ENCODE measurements at places on chromosomes 5 and 9.

GRCh38 chr9:130446101-130446861, 1.5 kb downstream of the ASS1 start:
- DNase-seq: peak; percentile 51

DNA sequence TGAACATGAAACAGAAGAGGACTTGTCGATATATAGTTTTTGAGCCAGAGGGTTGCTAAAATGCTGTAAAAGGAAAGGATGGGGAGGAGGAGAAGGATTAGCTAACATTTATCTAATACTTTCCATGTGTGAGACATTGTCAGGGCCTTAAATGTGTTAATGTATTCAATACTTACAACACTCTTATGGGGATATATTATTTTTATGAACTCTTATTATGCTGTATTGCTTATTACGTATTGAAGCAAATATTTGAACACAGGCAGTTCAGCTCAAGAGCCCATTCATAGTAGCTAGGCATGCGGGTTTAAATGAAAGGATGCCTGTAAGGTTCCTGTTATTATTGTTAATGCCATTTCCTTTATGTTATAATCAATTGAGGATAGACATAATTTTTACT, 391.5 kb downstream of the CCDC171 start:
- DNase-seq: peak; percentile 9

DNA sequence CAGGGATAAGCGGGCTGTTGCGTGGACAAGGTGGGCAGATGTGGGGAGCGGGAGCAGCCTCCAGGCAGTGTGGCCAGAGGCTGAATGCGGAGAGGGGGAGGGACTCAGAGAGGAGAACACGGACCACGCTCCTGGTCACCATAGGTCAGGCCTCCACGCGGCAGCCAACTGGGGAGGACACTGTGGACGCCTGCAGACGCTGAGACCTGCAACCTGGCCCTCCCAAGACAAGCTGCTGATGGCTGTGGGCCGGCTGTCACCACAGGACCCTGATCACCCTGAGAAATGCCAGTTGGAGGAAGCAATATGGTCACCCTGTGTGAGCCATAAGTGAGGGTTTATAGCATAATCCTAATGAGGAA, 16.8 kb downstream of the LPCAT1 start:
- DNase-seq: no peak

DNA sequence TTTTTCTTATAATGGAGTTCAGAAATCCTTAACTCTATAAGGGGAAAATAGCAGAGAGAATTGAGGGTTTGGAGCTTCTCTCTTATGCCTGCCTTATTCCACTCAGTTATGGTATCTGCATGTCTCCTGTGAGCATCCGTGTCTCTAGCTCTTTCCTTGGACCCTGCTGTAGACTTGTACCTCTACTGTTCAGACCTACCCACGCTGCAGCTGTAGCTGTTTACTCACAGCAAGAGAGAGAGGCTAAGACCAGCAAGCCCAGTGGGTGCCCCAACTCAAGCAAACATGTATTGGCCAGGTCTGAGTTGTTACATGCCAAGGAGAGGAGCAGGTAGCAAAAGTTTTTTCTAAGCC, 7.1 kb upstream of the PCSK1 start:
- no peak for DNase-seq

DNA sequence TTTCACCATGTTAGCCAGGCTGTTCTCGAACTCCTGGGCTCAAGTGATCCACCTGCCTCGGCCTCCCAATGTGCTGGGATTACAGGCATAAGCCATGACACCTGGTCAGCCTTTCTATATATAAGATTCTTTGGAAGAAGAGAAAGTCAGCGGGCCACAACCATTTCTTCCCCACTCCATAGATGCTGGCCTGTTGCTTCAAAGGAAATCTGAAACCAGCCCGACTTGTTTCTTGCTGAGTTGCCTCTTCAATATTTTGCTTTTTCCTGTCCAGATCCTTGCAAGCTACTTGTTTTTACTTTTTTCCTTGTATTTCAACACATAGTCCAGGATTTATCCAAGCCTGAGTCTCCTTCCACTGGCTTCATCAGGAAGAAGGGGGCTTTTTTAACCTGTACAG, 219.5 kb downstream of the CDK5RAP2 start:
- DNase-seq: no peak

- DNase-seq: no peak
Observed at GRCh38 chr9:16540743-16541613, 329.5 kb downstream of the BNC2 start.

GRCh38 chr5:67123819-67124218, 72.8 kb downstream of the CD180 start:
- DNase-seq: no peak

DNA sequence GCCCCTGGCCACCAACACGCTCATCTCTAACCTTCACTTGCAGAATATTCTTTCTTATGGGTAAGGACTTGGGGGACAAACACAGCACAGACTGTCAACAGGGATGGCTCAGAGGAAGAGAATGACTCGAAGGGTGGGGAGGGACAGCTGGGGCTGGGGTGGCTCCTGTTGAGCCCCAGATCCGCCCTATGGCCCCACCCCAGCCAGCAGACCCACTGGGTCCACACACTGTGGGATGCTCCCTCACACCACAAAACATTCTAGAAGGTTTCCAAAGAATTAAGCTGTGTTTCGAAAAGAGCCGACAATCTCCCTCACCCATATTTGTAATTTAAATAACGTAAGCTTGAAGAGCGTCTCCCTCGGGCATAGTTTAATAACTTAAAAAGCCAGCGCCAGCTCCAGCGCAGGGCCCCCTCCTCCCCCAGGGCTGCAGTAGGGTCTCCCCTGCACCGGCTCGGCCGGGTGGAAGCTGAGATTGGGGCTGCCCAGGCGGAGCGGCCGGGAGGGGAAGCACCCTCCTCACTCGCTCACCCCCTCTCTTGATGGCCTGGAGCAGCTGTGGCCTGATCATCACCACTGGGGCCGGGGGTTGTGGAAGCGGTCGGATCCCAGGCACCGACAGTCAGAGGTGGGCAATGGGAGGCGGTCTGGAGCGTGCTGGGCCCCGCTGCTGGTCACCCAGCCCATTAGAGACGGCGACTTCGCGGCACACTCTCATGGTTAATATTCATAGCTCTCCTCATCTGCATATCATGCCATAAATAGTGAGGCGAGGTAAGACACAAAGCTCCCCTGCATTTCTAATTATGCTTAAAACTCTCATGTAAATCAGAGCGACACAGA, 37.6 kb downstream of the NACC2 start:
- no peak for DNase-seq

- no peak for DNase-seq
Observed at GRCh38 chr9:130276121-130276520, 10.6 kb downstream of the HMCN2 start.

- DNase-seq: peak; percentile 42
Observed at GRCh38 chr9:99264070-99264680, 42.1 kb downstream of the SEC61B start.

DNA sequence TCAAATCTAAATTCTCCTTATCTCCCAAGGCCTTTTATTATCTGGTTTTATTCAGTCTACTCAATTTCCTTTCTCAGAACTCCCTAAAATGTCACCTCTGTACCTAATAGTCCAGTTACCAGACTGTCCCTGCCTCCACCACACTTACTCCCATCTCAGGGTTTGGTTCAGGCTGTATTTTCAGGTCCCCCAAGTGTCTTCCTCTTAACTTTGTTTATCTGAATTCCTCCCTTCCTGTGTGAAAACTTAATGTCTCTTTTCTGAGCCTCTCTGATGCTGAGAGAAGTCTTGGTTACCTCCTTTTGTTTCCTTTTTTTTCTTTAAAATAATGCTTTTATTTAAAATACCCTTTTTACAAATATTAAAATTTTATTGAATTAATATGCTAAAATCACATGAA, 133.4 kb downstream of the PAM start:
- DNase-seq: no peak

GRCh38 chr5:176514244-176514950, 22.8 kb downstream of the RNF44 start:
- DNase-seq: no peak

- no peak for DNase-seq
Observed at GRCh38 chr5:103057208-103058130, 62.5 kb downstream of the GIN1 start.

Measured in A673 (cell line).